ENCODE measurements at places on chromosomes 4 and X. TPM values are rescaled to one million over a fixed set of nuclear protein-coding genes. Genes with fewer than 3 reads are reported as not detected.

The CETN2 gene
- total RNA-seq = 24.2 TPM

The MOB1B gene
- total RNA-seq = 39.6 TPM

The GABRE gene
- total RNA-seq = 0.94 TPM

The TMPRSS11F gene
- total RNA-seq = not detected

The APOO gene
- total RNA-seq = 30.7 TPM

The FAM184B gene
- total RNA-seq = 3.6 TPM

DNA sequence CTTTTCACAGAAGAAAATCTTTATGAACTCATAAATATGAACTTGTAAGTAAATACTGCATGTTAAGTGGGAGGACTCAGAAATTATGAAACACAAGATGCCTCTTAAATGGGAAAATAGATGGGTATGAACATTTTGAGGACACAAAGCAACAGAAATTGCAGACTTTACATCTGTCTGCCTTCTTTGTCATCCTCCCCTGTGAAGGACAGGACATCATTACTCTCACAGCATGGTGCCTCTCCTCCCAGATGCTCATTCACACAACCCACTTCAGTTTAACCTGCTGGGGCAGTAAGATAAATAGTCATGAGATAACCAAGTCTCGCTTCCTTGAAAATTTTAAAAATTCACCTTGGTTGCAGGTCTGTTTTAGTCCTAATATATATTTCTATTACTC lies 144.5 kb downstream of the APBB2 start:
- DNase-seq = no peak

DNA sequence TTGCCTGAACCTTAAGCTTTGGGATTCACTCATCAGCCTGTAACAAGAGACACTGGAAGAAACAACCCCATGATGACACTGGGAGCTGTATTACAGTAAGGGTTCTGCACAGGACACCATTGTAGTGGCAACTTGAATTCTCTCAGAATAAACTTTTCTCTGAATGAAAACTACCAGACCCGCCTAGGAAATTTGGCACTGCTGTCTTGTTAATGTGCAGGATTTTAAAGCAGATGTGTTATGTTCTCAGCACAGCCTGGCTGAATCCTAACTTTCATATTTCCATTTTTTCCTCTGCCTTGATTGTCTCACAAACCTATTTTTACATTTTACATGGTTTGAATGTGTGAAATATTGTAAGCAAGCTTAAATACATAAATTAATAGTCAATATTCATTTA lies 253.6 kb downstream of the UNC5C start:
- no peak for DNase-seq

GRCh38 chr4:89753601-89754066 lies 83.3 kb downstream of the SNCA start:
- DNase-seq = no peak

DNA sequence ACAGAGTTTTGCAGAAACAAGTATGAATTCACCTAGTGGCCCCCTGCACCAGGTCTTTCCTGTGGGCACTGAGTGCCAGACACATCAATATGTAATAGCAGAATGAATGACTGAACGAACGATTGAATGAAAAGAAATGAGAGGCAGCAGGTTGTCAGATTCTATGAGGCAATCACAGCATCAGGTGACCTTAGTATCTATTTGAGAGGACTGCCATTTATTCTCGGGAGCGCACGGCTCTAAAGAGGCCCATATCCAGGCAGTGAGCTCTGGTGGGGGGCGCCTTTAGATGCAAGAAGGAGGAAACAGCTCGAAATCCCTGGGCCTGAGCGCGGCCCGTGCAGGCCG lies 528 bp upstream of the SLC25A4 start:
- DNase-seq = no peak
